ENCODE measurements at places on chromosomes 12 and 14.

DNA sequence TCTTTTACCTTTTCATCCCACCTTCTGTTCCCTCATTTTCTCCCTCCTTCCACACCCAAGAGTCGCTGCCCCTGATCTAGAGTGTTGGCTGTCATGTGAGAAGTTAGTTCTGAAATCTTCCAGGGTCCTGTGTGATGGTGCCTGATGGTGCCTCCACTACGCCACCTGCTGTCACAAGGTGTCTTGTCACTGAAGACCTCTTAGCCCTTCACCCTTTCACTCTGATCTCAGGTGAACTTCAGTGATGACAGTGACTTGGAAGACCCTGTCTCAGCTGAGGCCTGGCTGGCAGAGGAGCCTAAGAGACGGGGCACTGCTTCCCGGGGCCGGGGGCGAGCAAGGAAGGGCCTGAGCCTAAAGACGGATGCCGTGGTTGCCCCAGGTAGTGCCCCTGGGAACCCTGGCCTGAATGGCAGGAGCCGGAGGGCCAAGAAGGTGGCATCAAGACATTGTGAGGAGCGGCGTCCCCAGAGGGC lies 7.6 kb upstream of the PFDN5 start:
- peak; percentile 72 for DNase-seq

DNA sequence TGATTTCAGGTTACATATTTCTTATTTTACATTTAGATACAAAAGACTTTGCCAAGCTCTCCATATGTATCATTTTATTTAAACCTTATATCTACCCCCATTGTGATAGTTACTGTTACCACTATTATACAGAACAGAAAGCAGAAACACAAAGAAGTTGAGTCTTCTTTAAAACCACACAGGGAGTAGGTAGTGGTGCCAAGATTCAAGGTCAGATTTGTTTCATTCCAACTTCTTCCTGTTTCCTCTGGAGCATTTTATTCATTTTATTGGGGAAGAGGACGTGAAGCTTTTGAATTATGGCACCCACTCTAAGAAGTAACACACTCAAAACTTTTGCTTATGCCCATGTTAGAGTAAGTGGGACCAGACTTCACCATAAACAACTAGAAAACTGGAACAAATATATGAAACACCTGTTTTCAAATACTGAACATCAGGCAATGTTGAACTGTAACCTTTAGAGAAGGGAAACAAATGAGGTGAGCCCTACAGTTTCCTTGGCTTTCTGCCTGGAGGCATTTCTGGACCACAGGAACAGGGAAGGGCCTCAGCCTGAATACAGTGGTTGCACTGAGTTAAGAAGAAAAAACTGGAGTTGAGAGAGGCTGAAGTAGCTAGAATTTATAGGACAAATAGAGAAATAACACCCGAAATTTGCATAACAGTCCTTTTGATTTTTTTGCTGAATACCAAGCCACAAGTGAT lies 160.4 kb upstream of the SSTR1 start:
- no peak for DNase-seq

- DNase-seq = no peak
These were observed 36.6 kb upstream of the PIK3C2G start for GRCh38 chr12:18224745-18225144.

DNA sequence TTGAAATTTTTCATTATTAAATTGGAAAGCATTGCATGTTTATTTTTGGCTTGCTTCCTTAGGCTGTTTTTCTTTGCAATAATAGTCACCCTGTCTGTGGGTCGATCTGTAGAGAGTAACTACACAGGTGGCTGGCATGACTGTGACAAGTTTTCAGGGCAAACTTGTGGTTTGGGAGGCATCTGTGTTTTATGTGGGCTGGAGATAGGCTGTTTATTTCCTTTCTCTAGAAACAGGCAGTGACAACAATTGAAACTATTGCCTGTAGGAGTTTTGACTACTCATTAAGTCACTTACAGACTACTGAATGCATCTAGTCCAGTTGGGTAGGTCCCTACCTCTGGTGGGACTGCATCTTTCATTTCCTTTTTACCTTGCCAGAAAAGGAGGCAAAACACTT lies 155.6 kb downstream of the DYRK2 start:
- no peak for DNase-seq

- no peak for DNase-seq
These were observed 90.1 kb downstream of the LRRK2 start for GRCh38 chr12:40314927-40315326.

- peak; percentile 72 for DNase-seq
These were observed 3.1 kb upstream of the TNS2 start for GRCh38 chr12:53046655-53047220.

DNA sequence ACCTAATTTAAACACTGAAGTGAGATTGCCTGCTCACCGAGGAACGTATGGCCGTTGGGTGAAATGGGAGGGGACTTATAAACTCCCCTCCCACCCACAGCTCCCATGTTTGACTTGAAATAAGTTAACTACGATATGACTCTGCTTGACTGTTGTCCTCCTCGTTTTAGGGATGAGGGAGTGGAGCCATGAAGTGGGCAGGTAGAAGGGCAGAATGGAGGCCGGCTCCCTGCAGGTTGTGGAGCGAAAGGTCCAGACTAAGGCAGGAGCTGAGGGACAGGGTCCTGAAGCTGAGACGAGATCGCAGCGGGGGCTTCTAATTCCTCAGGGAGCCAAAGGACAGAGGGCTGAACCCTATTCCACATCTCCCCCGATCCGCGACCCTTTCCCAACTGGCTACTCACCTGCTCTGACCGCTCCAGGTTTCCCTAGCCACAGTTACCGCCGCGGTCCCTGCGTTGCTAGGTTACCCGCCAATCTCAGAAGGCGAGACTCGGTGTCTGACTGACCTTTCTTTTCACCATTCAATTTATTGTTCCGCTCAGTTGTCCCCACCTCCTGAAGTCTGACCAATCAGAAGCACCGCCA lies 577 bp upstream of the TPCN1 start:
- no peak for DNase-seq

GRCh38 chr12:110546339-110546738 lies 36.8 kb downstream of the PPTC7 start:
- DNase-seq = no peak

- DNase-seq = no peak
These were observed 281.7 kb upstream of the G2E3 start for GRCh38 chr14:30277268-30277667.
